ENCODE measurements at places on chromosomes 12 and 14. TPM values are rescaled to one million over a fixed set of nuclear protein-coding genes. Genes with fewer than 3 reads are reported as not detected.

The TAS2R10 gene
- not detected for total RNA-seq

The AKAP3 gene
- total RNA-seq: 1.7 TPM

The KRT73 gene
- not detected for total RNA-seq

The IGF1 gene
- total RNA-seq: not detected

The DACT1 gene
- 1.4 TPM for total RNA-seq

The DNAI7 gene
- total RNA-seq: under 0.01 TPM

The ZDHHC22 gene
- not detected for total RNA-seq

The CCDC177 gene
- not detected for total RNA-seq

The FITM1 gene
- 0.34 TPM for total RNA-seq

The SERPINA1 gene
- total RNA-seq: 9.6 TPM

The RERG gene
- total RNA-seq: under 0.01 TPM

The RHNO1 gene
- 30.4 TPM for total RNA-seq

The PLA2G1B gene
- total RNA-seq: not detected

The SYCP3 gene
- under 0.01 TPM for total RNA-seq

The TCL1B gene
- total RNA-seq: not detected

The NEUROD4 gene
- total RNA-seq: not detected

The CD69 gene
- not detected for total RNA-seq

The TMPRSS12 gene
- total RNA-seq: not detected

The CLEC1A gene
- total RNA-seq: not detected

The BCL11B gene
- total RNA-seq: 14.8 TPM

The LYZ gene
- total RNA-seq: not detected

The TAS2R8 gene
- total RNA-seq: not detected
